Tibial artery (tissue), 4 donors: ENCODE measurements at places on chromosomes 11 and 22.

GRCh38 chr11:9662273-9662672 lies 1.6 kb upstream of the SWAP70 start:
- peak; percentile 33 for DNase-seq

DNA sequence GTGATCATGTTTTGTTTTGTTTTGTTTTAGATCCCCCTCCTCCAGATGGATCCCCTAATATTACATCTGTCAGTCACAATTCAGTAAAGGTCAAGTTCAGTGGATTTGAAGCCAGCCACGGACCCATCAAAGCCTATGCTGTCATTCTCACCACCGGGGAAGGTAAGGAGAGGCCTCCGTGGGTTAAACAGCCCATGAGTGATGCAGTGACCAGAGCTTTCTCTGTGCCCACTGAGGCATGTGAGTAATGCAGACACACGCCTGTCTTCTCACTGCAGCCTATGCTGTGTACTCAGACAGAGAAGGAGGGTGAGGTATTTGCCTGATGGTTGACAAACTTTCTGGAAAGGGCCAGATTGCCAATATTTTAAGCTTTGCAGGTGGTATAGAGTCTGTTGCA lies 73.7 kb upstream of the OR4B1 start:
- DNase-seq, result no peak

GRCh38 chr11:117905524-117905923 lies 23.7 kb downstream of the TMPRSS13 start:
- no peak for DNase-seq

GRCh38 chr11:79040348-79040747 lies 400.5 kb downstream of the TENM4 start:
- no peak for DNase-seq

- no peak for DNase-seq
Measured at GRCh38 chr11:41996533-41996932, 537.1 kb upstream of the LRRC4C start.

DNA sequence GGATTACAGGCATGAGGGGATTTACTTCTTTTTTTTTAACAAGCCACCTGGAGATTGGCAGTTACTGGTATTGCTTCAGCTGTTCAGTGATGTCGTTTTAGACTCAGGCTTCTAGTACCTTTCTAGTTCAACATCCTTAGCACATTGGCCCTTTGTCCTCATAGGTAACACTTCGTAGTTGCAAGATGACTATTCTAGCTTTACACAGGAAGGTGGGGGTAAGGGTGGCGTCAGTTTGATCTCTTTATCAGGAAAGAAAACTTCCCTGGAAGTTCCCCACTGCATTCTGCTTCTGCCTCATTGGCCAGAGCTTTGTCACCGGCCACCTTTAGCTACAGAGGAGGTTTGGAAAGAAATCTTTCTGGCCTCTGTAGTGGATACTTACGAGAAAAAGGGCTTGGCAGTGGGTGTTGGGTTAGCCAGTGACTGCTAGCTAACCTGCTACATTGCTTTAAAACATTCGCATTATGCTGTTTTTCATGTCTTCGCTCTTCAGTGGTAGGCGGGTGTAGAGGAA lies 40.7 kb downstream of the SFI1 start:
- DNase-seq, result no peak

DNA sequence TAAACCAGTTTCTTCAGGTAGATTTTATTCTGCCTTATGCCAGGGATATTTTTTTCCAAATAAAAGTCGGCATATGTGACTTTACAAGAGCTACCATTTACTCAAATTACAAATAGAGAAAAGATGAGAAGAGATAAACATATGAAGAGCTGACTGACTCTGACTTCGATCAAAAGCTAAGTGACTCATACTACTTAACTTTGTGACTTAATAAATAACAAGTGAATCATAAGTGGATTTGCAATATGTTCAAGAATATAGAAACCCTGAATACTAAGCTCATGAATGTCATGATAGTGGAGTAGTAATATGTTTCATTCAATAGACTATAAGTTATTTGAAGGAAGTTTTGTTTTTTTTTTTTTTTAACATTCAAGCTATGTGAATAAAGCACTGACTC lies 130.5 kb upstream of the ANO3 start:
- DNase-seq, result no peak

- DNase-seq, result no peak
Measured at GRCh38 chr11:35398881-35399280, 20.5 kb downstream of the SLC1A2 start.

DNA sequence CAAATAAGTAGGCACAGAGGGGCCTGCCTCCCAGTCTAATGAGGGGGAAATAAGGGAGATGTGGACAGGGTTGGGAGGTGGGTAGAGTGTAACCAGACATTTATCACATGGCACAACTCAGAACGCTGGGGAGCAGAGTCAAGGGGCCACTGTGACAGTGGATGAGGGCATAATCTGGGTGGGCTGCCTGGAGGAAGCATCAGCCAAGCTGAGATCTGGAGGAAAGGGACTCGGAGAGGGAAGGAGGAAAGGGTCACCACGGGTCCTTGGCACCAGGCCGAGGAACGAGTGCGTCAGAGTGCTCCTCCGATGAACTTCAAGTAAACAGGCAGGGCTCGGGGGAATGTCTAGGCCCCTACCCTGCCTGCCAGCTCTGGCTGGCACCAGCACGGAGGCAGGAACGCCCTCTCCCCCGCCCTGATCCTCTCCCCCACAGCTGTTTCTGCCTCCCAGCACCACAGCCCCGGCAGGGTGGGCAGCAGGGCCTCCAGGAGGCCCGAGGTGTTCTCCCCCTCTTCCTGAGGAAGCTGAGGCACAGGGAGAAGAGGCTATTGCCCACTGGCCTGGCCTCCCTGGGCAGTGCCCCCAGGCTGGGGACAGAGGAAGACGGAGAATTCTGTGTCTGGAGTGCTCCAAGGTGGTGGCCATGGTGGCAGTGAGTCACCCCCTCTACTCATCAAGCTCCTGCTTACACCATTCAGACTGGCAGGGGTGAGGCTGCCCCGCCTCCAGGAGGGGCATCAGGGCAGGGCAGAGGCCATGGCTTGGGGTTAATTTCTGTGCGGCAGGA lies 4.2 kb downstream of the ALDH3B1 start:
- peak; percentile 93 for DNase-seq

DNA sequence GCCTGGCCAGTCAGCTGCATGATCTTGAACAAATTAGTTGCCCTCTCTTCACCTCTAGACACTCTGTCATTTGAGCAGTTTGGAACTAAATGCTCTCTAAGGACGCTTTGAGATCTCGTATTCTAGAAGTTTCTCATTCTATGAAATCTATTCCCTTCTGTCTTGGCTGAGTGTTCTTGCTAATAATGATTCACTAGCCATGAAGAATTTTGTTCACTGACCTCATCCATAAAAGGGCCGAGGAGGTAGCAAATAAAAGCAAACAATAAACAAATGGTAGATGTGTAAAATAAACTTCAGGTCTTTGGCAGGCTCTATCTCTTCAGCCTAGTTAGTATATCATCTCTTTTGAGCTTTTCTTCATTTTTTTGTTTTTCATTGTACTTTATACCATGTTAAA lies 76.6 kb downstream of the USP35 start:
- DNase-seq, result no peak

GRCh38 chr11:103749158-103749557 lies 287.3 kb upstream of the DDI1 start:
- DNase-seq, result no peak

DNA sequence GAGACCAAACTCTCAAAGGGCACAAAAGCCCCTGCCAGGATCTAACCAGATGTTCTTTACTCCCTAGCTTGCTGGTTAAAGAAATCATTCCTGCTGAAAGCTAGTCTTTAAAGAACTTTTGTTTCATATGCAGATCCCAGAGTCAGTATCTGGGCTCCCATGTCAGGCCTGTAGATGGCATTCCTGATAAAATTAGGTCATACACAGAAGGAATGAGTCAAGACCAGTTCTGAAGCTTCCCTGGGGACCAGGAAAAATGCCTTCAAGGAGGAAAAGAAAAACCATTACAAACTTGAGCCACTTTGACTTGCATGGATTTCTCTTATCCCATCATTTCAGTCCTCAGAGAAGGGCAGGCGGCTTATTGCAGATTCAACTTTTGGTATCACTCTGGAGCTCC lies 5.9 kb downstream of the DBX1 start:
- DNase-seq, result no peak

DNA sequence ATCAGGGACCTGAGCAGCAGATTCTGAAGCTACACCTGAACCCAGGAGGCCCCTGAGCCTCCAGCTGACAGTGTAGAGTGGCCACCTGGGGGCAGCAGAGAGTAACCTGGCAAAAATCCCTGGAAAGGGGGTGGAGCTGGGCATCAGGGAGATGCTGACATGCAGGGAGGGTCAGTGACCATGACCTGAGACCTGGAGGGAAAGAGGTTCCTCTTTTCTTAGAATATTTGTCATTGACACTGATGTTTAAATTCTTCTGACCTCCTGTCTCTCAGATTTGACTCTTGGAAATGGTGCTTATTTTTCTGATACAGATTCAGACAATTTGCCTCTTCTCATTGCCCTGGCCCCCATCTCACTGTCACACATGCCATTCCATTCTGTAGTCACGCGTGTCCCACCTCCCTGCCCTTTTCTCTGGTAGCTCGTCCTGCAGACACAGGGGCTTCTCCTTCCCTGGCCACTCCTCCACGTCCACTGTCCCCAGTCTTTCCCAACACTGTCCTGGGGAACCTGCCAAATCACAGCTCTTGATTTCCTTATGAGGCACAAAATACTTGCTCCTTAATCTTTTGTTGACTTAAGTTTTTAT lies 117.2 kb upstream of the IGLL5 start:
- no peak for DNase-seq

- no peak for DNase-seq
Measured at GRCh38 chr22:48893288-48894063, 934.2 kb downstream of the BRD1 start.

DNA sequence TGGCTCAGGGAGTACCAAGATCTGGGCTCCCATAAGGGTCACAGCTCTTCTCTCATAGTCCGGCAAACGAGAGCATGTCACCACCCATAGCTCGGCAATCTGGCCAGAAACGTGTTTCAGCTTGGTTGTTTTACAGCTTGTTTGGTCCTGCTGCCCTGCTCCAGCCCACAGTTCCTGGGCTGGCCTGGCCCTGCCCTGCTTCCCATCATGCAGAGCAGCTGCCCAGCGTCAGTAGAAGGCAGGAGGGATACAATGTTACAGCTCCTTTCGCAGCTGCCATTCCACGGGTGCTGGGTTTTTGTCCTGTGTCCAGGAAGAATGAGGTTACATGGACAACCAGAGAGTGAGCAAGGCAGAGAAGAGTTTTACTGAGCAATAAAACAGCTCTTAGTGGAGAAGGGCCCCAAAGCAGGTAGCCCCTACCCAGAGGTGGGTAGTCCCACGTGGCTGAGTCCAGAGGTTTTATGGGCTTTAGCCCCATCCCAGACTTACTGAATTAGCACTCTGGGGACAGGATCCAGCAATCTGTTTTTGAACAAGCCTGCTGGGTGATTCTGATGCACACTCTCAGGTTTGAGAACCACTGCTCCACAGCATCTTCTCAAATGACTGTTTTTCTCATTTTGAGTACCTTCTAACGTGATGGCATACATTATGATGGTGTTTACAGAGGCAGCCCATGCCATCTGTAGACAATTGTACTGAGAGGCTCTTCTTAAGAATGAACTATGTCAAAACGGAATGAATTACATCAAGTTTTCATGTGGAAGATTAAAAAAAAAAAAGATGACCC lies 5.8 kb upstream of the MS4A18 start:
- no peak for DNase-seq

- DNase-seq, result no peak
Measured at GRCh38 chr11:127670374-127671119, 670.0 kb upstream of the KIRREL3 start.

DNA sequence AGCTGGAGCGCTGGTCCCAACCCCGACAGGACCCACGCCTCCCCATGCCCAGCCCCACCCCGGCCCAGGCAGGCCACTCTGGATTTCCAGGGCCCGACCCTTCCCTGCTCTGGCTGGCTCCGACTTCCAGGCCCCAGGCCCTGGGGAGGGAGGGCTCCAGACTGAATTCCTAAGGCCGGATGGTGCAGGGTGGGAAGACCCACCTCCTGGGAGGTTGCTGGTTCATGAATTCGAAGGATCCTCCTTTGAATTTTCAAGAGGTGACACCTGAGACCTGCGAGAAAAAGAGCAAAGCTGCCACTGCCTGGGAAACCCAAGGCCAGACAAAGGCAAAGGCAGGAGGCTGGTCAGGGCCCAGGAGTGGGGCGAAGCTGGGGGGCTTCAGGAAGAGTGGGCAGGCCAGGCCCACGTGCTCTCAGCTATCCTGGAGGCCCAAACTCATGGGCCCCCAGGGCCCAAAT lies 47.0 kb upstream of the LINC01488 start:
- DNase-seq, result no peak

DNA sequence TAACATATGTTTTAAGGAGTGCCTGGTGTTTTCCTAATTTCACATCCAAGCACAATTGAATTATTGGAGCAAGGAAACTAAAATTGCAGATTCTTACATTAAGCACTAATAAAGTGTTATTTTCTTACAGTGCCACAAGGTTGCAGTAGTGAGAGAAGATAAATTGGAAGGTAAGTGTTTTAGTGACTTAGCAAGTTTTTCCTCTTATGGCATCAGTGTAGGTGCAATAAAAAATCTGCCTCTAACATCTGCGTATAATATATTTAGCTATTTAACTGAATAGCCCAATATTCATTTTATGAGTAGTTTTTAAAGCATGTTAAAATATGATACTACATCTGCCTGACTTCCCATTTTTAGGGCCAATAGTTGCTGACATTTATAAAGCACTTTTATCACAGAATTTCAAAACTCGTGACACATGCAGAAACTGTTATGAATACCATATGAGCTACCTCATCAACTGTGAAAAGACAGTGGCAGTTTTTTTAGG lies 19.0 kb downstream of the POLD3 start:
- no peak for DNase-seq

DNA sequence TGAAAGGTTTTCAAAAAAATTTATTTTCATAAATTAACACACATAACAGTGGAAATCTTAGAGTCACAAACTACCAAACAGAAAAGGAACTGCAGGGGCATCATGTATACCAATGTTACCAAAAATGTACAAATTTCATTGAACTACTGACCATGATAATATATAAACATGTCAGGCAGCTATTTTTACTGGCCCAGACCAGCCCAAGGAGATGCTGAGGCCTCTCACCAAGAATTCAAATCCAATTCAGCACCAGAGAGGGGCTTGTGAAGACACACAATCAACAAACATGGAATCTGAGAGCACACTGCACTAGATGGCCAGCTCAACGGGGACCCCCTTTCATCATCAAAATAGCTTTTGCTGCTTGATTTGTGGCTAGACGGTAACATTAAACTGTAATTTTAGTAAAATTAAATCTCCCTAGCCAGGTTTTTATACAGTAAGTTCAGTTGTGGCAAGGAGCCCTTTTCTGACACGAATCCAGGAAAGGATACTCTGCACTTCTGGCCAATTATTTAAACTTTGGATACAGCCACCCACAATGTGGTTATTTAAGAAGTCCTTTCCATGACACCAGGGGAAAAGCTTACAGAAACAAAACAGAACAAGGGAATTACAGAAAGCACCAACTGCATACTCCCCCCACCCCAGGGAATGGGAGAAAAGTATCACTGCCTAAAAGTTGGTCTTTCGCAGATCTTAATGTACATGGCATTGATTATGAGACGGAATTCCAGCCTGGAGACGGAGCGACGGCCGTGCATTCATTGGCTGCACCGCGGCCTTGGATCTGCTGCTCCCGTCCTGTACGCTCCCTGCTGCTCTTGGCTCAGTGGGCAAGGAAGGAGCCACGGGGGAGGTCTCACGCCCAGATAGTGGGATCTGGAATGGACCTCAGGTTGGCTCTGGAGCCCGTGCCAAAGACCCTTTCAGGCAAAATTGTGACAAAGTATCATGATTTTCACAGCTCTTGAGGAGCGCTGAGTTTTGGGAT lies 19.6 kb upstream of the PISD start:
- peak; percentile 55 for DNase-seq
